Myocyte (in vitro differentiated cells): ENCODE measurements at places on chromosomes 11 and 22.

GRCh38 chr11:27524155-27524554 is 17.6 kb upstream of the LIN7C start:
- peak; percentile 44 for DNase-seq

DNA sequence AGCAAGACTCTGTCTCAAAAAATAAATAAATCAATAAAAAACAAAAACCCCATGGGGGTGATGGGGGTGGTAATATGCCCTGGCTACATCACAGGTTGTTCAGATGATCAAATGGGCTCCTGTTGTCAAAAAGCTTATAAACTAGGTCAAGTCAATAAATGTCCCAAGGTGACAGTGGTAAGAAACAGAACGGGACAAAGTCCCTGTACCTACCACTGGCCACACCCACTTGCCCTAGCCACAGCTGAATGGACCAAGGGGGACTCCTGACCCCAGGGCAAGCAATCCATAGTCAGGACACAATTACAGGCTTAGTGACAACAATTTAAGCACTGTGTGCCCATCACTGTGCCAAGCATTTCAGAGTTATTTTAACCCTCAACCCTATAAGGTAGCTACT is 6.0 kb downstream of the NAGA start:
- DNase-seq, result no peak

- DNase-seq, result no peak
Observed at GRCh38 chr11:104075706-104076105, 39.3 kb downstream of the DDI1 start.

- peak; percentile 45 for DNase-seq
Observed at GRCh38 chr11:108496643-108497256, 1.4 kb downstream of the POGLUT3 start.

DNA sequence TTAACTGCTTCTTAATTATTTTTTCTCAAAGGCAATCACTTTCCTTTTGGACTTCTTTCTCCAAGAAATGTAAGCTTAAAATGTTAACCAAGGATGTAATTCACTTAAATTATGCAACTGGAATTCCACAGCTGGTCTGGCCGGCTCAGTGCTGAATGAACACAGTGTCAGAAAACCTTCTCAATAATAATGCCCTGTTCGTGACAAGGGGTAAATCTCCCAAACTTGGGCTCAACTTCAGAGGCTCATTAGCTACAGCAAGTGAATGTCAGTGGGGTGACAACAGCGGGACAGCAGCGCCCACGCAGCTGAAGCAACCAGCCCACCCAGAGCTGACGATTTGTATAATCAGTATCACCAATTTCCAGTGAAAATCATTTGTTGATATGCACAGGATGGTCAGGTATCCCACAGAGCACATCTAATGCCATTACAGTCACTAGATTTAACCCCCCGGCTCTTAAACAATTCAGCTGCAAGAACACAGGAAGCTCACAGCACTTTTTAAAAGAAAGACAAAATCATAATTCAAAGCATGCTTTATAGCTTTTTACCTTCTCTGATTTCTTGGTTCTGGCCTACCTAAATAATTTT is 704.8 kb downstream of the DLG2 start:
- no peak for DNase-seq

- no peak for DNase-seq
Observed at GRCh38 chr11:67389477-67389876, 2.3 kb upstream of the RAD9A start.

DNA sequence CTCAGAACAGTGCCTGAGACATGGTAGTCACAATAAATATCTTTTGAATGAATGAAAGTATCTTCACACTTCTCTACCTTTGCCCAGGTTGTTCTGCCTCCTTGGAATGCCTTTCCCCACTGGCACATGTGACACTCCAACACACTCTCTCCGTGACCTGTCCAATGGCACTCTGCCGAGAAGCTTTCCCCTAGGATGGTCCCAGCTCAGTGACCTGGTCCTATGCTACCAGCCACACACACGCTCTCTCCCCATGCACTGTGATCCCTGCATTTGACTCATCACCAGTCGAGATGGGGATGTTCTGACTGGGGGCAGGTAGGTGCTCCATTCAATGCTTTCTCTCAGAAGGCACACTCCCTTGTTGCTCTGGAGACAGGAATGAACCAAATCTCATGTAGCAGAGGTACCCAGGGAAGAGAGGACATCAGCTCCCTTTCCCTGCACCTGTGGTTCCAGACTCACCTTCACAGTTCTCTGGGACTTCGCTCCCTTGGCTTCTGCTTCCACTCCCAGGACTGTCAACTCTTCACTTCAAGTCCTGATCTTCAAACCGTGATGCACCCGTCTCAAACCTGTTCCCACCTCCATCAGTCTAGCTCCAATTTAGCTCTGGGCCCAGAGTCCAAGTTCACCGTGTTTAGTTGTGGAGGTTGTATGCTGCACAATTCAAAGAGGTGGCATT is 30.7 kb upstream of the LMO1 start:
- DNase-seq, result no peak

DNA sequence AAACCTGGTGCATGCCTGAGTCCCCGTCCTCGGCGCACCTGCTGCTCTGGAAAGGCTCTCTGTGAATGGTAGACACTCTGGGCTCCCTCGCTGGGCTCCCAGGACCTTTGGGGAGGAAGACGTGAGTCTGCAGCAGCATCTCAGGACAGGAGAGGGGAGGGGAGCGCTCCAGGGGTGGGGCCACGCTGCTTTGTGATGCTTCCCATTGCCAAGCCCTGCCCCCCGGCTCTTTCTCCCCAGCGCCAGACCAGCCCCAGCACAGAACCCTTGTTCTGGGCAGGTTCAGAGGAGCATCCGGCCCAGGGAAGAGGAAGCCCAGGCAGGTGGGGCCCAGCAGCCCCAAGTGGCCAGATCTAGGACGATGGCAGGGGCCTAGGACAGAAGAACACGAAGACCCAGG is 111.2 kb downstream of the BRD1 start:
- no peak for DNase-seq

GRCh38 chr22:36424901-36425579 is 37.3 kb upstream of the MYH9 start:
- DNase-seq, result no peak

DNA sequence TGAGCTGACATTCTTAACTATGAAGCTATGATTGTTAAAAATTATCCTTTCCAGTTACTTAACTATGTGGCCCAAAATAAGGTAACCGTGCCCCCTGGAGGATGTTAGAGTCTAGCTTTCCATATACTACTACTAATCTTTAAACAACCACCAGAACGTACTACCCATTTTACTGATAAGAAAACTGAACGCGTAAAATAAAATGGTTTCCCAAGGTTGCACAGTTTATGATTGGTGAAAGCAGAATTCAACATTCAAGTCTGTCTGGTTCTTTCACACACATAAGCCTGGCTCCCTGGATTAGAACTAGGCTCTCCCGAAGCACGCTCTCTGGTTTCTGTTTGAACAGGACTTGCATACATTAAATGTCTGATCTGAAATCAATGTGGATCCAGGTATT is 437.8 kb upstream of the CCDC90B start:
- peak; percentile 38 for DNase-seq

DNA sequence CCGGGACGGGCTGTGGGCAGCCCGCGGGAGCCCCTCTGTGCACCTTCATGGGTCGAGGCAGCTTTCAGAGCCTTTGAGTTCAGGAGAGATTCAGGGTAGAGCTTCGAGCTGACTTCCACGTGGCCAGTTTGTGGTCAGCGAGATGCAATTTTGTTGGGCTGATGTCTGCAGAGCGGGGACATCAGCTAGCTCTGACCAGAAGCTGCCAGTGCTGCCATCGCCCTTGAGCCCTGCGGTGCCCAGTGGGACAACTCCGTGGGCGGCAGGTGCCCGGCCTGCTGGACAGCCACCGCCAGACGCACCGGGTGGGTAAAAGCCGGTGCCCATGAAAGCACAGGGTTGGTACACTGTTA is 719 bp downstream of the TALDO1 start:
- DNase-seq, result peak; percentile 34

DNA sequence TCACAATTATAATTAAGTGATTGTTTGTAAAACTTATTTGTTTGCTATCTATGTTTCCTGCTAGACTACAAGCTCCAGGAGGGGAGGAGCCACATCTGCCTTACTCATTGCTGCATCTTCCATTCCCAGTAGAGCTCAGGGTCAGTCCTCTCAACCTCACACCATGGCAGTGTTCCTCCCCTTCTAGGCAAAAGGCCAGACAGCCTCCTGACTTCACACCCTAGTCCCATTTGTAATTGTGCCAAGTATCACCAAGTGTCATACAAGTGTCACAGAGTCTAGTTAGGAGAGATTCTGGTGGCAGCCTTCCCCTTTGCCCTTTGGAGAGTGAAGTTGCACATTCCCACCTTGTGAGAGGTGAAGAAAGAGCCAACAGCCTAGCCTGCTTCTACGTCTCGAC is 490.4 kb downstream of the INSC start:
- no peak for DNase-seq

- DNase-seq, result peak; percentile 52
Observed at GRCh38 chr11:5364214-5364613, 12.9 kb downstream of the OR51B6 start.

GRCh38 chr11:9615031-9615451 is 41.6 kb downstream of the WEE1 start:
- DNase-seq, result no peak

- no peak for DNase-seq
Observed at GRCh38 chr11:117232911-117233409, 489 bp downstream of the RNF214 start.

DNA sequence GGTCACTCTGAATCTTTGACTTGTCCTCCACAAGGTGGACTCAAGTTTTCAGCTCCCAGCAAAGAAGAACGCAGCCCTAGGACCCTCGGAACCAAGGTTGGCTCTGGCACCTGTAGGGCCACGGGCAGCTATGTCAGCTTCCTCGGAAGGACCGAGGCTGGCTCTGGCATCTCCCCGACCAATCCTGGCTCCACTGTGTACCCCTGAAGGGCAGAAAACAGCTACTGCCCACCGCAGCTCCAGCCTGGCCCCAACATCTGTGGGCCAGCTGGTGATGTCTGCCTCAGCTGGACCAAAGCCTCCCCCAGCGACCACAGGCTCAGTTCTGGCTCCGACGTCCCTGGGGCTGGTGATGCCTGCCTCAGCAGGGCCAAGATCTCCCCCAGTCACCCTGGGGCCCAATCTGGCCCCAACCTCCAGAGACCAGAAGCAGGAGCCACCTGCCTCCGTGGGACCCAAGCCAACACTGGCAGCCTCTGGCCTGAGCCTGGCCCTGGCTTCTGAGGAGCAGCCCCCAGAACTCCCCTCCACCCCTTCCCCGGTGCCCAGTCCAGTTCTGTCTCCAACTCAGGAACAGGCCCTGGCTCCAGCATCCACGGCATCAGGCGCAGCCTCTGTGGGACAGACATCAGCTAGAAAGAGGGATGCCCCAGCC is 2.2 kb downstream of the INPP5J start:
- no peak for DNase-seq

DNA sequence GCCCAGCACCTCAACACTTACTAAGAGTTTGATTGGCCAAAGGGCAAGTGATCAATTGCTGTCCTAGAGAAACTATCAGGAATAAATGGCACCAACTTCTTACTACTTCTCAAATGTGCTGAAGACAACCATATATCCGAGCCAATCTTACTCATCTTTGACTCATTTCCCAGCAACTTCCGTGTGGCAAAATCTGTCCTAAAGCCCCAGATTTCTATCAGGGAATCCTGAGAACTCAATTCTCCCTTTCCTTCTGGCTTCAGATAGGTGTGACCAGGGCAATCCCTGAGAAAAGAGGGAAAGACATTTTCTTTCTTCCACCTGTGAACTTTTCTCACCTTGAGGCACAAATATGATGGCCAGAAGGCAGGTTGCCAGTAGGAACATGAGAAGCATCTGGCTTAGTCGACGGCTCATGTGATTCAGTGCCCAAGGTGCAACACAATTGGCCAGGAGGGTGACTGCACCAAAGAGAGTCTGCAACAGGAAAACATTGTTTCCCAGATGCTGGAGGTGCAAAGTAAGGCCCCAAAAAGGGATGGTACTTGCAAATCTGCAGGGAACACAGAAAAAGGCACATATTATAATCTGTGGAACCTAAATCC is 21.8 kb upstream of the SLC22A24 start:
- no peak for DNase-seq
